ENCODE measurements at places on chromosomes 12 and 14. TPM values are rescaled to one million over a fixed set of nuclear protein-coding genes. Genes with fewer than 3 reads are reported as not detected.

- no peak for DNase-seq
Measured at GRCh38 chr14:80428171-80428570, 216.9 kb upstream of the DIO2 start.

- DNase-seq, result no peak
Measured at GRCh38 chr14:70811050-70811449, 1.7 kb upstream of the MAP3K9 start.

- DNase-seq, result no peak
Measured at GRCh38 chr12:77118696-77119095, 53.3 kb upstream of the E2F7 start.

DNA sequence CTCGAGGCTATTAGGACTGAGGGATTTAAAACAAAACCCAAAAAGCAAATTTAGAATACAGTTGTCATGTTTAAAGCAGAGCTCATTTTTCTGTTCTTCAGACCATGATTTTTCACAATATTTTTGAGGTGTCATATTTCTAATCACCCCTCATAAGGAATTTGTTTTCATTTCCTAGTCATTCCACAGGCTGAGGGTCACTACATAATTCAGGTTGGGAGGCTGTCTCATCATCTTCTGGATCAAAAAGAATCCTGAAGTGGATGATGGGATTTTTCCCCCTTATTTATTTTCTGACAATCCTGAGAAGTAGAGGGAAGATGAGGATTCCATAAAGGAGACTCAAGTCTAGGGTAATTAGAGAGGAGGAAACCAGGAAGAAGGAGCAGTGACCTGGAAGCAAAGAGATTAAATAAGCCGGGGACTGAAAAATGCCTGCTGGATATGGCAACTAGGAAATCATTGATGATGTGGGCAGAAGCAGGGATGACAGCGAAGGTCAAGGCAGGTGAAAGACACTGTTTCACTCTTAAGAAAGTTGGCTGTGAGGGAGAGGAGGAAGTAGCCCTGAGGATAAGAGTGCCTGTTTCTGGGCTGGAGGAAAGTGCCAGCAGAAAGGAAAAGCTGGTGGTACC lies 9.0 kb upstream of the PCNX1 start:
- DNase-seq, result no peak

DHH gene
- total RNA-seq, result 0.79 TPM

ERBB3 gene
- total RNA-seq, result 0.47 TPM

ALDH2 gene
- 47.7 TPM for total RNA-seq

ESRRB gene
- not detected for total RNA-seq

PLEKHD1 gene
- total RNA-seq, result 0.07 TPM

Measured in spleen (tissue), 13 donors.